ENCODE measurements at places on chromosomes 3 and 15.

GRCh38 chr15:56351957-56352506 lies 13.2 kb upstream of the TEX9 start:
- no peak for DNase-seq

- peak; percentile 10 for DNase-seq
Measured at GRCh38 chr15:94412979-94413746, 181.8 kb downstream of the MCTP2 start.

DNA sequence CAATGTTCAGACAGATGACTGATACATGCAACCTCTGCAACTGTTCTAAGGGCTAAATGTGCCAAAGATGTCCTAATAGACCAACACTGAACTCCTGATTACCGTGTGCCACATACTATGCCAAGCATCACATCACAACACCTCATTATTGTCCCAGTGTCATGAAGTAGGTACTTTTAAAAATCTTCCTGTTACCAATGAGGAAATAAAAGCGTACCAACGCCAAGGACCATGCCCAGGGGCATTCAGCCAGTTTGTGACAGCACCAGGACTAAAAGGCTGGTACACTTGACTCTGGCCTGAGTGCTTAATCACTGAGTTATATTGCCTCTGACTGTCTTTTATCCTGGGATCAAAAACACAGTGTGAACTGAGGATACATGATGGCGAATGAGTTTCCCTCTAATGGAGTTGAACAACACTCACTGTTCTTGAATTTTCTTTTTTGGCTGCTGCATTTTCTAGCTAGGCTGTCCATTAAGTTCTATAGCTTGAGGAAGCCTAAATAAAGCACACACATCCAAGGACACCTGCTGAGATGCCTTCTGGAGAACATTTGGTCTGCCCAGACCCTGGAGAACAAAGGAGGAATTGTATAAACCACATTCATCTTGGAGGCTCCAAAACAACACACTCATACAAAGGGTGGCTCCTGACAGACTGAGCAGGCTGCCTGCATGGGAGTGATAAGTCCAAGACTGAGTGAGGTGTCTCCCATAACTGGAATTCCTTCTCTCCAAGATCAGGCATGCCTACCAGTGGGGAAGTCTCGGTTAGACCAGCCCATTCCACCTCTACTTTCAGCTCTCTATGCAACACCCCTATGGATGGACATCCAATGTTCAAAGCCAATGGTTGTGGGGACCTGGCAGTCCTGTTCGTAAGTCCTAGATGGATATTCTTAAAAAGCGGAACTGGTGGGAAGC lies 126.7 kb upstream of the PRICKLE2 start:
- no peak for DNase-seq

DNA sequence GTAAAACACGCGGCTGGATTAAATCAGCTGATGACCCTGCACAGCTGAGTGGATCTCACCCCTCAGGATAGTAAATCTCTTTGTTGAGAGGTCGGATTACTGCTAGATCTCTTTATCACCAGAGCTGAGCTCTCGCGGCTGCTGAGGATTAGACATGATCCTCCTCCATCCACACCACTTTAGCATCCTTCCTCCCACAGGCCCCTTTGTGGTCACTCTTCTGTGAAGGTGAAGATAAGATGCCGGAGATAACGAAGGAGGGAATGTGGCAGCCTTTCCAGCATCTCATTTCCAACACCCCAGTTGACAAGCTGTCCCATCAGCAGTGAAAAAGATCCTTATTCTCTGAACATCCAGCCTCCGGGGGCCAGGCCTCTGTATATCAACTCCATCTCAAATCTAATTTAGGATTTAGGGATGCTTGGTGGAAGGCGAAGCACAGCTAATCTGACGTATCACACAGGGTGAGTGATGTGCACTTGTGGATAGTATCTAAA lies 47.5 kb upstream of the SELENOK start:
- no peak for DNase-seq

DNA sequence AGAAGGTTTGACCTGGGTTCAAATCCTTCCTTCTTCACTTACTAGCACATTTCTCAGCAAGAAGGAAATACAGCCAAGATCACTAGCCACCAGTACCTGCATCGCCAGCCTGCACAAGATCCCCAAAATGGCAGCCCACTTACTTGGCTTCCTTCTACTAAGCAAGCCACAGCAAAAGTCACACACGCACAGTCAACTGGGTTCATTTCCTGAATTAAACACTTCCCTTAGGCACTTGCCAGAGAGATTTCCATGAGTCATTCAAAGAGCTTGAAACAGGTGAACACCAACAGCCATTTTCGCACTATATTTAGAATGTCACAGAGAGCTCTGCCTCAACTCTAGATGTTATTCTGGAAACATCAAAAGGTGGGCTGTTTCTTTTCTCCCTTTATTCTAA lies 42.6 kb downstream of the MGLL start:
- no peak for DNase-seq

GRCh38 chr3:187919544-187919943 lies 174.3 kb upstream of the BCL6 start:
- DNase-seq = no peak

- DNase-seq = no peak
Measured at GRCh38 chr15:43086551-43086950, 19.3 kb downstream of the UBR1 start.

DNA sequence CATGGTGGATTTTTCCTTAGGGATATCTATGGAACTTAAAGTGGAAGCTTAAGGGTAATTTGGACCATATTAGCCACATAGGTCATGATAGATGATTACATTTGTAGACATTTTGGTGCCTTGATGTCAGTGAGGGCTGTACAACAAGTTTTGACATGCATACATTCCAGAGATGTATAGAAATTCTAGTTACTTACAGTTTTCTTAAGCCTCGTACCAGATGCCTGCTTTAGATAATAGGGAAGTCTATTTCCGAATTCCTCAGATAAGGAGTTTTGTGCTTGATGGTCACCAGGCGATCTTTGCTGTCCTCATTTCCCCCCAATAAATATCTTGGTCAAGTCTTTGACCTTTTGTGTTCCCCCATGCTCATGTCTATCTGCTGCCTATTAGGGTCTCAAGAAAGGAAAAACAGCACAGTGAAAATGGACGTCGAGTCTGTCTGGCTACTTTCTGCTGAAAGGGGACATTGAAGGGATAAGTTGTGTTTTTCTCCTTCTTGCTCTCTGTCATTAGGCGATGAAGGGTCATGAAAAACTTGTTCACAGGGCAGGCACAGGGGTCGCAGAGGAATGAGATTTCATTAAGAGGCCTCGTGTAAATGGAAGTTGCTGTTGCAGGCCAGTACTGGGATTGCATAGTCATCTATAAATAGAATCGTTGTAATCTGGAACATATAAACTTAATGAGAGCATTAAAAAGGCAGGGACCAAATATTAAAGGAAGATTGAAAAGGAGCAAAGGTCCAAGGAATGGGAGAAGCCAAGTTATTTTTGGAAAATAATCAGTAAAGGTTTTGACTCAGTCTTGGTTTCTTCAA lies 20.0 kb upstream of the SENP7 start:
- DNase-seq = no peak

- DNase-seq = no peak
Measured at GRCh38 chr3:58737644-58738043, 71.1 kb upstream of the FAM3D start.

GRCh38 chr3:197501496-197501878 lies 54.3 kb downstream of the BDH1 start:
- DNase-seq = no peak

- no peak for DNase-seq
Measured at GRCh38 chr3:85304360-85304964, 345.7 kb downstream of the CADM2 start.

- no peak for DNase-seq
Measured at GRCh38 chr3:32334675-32335074, 57.0 kb upstream of the CMTM7 start.

GRCh38 chr3:126358038-126358815 lies 1.0 kb upstream of the KLF15 start:
- DNase-seq = no peak

GRCh38 chr15:68614286-68615035 lies 35.7 kb downstream of the CORO2B start:
- DNase-seq = no peak

DNA sequence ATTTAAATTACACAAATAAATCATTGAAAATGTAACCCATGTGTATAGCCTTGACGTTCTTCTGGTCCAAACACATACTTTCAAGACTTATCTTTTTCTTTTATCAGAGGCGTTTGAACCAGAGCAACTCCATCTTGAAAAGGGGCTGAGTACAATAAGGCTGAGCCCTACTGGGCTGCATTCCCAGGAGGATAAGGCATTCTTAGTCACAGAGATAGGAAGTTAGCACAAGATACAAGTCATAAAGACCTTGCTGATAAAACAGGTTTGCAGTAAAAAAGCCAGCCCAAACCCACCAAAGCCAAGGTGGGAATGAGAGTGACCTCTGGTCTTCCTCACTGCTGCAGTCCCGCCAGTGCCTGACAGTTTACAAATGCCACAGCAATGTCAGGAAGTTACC lies 101.0 kb upstream of the IGSF10 start:
- DNase-seq = no peak

- DNase-seq = no peak
Measured at GRCh38 chr15:41072013-41072412, 44.1 kb downstream of the INO80 start.

DNA sequence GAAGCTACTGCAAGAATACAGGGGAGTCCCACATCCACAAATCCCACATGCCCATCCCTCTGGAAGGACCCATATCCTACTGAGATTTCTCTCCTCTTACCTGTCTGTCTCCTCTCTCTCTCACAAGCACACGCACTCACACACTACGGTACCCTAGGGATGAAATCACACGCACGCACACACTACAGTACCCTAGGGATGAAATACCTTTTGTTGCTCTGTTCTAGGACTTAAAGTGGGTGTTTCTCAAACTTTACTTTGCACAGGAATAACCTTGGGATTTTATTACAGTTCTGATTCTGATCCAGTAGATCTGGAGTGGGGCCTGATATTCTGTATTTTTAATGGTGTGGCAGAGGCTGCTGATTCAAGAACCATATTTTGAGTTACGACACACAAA lies 622.2 kb upstream of the ZNF385D start:
- no peak for DNase-seq

- DNase-seq = no peak
Measured at GRCh38 chr3:140706360-140706759, 28.5 kb downstream of the TRIM42 start.

DNA sequence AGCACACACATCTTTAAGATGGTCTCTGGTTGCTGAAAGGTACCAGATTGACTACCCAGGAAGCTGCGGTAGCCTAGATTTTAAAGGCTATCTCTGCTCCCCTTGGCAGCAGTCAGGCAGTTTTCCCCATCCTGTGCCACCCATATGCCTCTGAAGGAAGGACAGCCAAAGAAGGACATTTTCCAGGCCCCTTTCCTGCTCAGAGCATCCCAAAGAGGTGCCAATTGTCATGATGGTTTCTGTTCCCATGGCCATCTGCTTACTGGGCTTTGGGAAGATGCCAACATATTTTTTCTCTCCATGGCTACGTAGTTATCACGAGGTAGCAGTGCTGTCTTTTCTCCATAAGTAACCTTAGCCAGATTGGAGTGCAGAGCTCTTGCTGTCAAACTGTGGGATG lies 39.7 kb downstream of the UNC13C start:
- DNase-seq = no peak

DNA sequence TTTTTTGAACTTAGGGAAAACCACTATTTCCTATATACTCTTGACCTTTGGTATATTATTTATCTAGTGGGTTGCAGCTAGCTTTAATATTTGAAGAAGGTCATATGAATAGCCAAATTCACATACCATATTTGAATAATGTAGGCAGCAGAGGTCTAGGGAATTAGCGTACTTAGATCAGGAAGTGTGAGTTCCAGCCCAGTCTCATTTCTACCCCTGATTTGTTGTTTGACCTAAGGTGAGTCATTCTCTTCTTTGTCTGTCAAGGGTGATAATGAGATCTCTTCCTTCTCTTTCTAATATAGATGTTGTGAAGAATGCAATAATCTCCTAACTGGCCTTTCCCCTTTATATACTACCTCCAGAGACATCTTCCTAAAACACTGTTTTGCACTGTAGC lies 36.6 kb upstream of the ZPLD1 start:
- no peak for DNase-seq

- DNase-seq = no peak
Measured at GRCh38 chr3:29649815-29650547, 369.1 kb downstream of the RBMS3 start.

GRCh38 chr3:39184081-39184967 lies 8.1 kb downstream of the XIRP1 start:
- DNase-seq = no peak

GRCh38 chr3:197599089-197599765 lies 43.5 kb upstream of the BDH1 start:
- DNase-seq = peak; percentile 71

- DNase-seq = no peak
Measured at GRCh38 chr3:69986419-69986818, 13.1 kb upstream of the SAMMSON start.

GRCh38 chr3:152309031-152309430 lies 40.3 kb downstream of the MBNL1 start:
- no peak for DNase-seq

DNA sequence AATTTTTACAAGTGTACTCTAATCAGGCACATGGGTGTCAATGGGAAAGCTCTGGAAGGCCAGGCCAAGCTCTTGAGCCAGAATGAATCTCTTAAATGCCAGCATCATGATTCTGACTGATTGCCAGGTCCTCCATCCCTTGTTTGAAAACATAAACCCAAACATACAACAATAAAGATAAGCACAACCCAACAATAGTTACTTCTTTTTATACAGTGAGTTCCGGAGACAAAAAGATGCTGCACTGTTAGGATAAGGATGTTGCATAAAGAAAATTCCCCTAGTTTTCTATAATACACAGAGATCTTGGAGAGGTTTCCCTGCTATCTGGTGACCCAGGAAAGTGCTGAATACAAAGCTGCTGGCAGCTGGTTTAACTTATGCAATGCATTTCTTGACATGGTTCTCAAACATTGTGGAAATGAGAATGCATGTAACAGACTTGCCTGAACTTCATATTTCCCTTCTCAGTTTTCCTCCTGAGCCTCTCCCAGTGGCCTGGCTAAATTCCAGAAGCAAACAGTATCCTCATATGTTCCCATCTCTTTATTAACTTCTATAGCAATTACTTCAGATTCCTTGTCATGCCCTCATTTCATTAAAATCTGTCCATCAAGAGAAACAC lies 180.1 kb upstream of the PRICKLE2 start:
- DNase-seq = peak; percentile 29

GRCh38 chr3:2784627-2785026 lies 325.5 kb downstream of the IL5RA start:
- no peak for DNase-seq

DNA sequence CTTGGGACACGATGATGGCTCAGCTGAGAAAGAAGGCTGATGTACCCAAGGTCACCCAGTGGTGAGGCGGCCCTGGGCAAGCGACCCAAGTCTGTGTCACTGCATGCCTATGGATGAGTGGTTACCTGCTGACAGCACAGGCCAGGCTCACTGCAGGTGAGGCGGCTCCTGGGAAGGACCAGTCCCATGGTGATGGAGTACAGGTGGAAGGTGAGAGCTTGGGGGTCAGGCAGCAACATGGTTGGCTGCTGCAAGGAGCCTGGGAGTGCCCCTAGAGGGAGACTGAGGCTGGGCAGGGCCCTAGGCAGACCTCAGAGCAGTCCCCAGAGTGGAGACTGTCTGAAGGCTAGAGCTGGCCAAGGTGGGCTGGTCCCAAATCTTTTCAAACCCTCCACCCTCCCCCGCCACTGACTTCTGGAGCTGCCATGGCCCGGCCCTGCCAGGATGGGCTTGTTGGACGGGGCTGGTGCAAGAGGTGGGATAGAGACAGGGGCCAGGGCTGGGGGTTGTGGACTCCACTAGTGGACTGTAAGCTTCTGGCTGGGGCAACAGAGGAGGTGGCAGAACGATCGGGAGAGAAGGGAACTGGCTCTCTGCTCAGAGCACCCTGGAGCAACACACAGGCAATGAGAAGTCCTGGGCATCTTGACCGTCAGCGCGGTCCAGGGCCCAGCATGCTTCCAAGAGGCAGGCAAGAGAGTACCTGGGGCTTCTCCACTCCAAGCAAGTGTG lies 72.5 kb upstream of the SLC6A11 start:
- no peak for DNase-seq
